ENCODE measurements at places on chromosomes 3 and 15.

DNA sequence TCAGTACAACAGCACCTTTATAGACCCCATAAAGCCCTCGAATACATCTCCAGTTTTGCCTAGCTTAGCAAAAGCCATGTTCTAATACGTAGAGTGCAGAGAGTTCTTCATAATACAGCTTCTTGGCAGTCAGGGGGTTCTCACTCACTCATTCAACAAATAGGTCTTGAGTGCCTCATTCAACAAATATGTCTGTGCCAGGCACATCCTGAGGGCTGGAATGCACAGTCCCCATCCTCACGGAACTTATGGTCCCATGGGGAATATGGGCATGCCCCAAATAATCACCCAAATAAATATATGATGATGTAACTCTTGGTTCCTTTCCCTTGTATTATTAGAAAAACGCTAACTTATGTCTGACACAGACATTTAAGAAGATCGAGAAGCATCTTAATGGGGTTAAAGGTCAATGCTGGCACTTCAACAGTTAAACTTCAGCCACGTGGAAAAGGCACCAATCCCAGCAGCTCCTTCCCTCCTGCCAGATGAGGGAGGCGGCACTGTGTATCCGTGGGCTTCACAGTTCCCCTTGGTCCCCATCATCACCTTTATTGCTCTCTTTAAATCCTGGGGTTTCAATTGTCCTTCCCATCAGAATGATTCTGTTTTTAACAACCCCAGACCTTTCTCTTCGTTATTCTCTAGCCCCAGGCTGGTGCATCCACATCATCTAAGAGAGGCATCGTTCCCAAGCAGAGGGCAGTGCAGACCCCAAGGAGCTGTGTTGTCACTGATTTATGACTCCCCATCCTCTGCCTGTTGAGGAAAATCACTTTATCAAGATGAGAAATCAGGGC is 18.9 kb upstream of the SEMA5B start:
- no peak for DNase-seq

DNA sequence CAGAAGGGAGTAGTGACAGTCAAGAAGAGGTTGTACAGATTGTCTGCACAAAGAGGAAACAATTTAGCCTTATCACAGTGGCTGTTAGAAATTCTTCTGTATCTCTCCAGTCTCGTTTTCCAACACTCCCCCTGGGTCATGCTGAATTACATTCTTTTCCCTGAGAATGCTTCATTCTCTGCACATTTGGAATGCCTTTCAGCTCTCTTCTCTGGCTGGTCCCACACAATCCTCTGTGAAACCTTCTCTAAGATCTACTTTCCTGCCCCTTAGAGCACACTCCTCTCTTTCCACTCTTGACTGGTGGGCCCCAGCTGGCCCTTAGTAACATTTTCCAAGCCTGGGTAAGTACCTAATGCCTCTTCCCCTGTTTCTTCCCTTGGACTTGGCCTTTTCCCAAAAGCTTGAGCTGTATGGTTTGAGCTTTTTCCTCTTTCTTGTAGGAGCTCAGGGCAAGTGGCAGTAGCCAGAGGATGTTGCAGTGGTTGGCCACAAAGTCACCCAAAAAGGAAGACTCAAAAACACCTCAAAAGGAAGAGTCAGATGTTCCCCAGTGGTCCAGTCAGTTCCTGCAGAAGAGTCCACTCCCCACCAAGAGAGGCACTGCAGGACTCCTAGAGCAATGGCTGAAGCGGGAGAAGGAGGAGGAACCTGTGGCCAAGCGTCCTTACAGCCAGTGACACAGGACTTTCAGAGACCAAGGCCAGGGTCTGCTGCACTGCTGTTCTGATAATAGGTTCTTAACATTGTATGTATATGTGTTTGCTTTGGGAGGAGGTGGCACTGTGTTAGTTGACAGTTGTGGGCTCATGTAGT is 25.7 kb downstream of the HMCES start:
- no peak for DNase-seq

GRCh38 chr15:99509686-99510461 is 55.9 kb upstream of the MEF2A start:
- DNase-seq = no peak

DNA sequence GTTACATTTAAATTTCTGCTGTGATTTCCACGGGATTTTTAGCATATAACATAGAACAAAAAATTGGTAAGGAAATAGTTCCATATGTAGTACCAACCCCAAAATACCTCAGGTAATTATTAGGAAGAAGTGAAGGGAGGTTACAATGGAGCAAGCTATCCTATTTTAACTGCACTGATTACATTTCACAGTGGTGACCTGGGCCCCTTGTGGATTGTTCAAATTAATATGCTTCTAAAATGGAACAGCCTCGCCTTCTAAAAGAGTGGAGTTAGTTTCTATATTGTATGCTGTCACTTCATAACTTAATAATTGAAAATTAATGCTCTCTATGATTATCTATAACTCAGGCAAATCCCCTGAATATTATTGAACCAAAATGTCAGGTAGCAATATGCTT is 651.7 kb upstream of the GBE1 start:
- no peak for DNase-seq

GRCh38 chr15:86555098-86555497 is 475.4 kb downstream of the AGBL1 start:
- DNase-seq = no peak

DNA sequence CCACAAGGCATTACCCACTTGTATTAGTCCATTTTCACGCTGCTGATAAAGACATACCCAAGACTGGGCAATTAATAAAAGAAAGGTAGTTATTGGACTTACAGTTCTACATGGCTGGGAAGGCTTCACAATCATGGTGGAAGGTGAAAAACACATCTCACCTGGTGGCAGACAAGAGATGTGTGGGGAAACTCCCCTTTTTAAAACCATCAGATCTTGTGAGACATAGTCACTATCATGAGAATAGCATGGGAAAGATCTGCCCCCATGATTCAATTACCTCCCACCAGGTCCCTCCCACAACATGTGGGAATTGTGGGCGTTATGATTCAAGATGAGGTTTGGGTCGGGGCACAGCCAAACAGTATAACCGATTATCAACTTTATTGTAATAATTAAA is 17.0 kb upstream of the CMC1 start:
- no peak for DNase-seq

GRCh38 chr15:73584699-73585420 is 48.3 kb downstream of the NPTN start:
- DNase-seq = no peak

DNA sequence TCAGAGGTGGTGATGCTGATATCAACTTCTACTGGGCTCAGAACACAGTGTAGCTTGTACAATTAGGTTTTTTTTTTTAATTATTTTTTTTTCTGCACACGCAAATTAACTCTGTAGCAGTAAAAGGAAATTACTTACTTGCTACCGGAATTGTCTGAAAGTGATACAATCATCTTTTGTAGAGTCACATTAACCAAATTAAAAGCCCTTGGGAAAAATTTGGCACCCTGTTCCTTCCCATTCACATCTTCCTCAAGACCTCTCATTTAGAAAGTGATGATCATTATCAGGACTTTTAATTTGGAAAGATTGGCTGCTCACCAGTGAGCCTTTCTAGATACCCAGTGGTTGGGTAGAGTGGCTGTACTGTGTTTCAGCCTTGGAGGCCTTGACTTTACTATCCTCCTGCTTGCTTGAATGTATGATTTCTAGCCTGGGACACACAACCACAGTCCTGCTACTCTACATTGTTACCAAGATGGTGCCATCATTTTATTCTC is 158.3 kb downstream of the ECT2 start:
- no peak for DNase-seq

DNA sequence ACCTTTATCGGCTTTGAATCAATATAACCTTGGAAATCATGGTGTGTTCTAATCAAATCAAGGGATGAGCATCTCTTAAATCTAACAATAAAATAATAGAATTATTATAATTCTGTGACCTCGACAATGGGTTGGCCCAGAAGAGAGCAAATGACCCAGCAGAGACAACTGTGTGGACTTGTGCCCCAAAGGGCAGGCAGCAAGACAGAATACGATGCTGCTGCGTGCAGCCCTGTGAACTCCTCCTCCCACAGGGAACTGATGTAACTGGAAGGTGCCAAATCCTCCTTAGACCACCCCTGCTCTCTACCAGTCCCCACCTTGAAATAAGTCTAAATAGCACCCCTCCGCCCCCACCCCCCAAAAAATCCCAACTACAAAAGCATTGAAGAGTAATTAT is 50.7 kb upstream of the ACAN start:
- DNase-seq = no peak

GRCh38 chr3:171797265-171797679 is 13.0 kb downstream of the PLD1 start:
- no peak for DNase-seq

- no peak for DNase-seq
Measured at GRCh38 chr15:71279757-71280141, 164.5 kb downstream of the THSD4 start.

DNA sequence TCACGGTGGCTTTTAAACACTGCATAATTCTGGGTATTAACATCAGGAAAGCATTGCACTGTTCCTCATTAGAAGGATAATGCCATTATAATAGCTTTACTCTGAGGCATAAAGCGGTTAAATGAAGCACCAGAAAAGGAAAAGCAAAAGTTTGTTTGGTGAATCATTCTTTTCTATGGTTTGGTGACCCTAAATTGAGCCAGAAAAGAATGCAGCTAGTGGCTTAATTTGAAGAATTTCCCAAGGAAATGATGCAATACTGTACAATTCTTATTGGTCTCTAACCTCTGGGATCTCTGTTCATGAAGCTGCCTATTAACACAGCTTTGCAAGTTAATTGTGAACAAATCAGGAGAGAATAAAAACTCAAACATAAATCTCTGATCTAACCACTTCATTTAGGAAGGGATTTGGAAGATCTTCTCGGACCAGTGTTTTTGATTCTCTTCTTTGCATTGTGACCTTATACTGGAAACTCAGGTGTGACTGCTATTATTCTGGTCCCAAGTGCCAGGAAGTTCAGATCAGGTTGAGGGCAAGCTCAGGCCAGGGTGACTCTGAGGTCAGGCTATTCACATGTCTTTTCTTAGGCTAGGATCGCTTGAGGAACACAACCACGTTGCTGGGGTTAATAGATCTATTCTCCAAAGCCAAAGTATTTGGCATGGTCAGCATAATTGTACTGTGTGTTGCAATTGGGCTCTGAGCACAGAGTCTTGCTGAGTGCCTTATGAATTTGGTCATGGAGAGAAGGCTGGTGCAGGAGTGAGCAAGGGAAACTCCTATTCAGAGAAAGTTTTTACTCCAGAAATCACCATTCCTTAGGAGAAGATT is 11.3 kb upstream of the DLG1 start:
- peak; percentile 77 for DNase-seq

GRCh38 chr3:33858131-33858530 is 59.7 kb downstream of the PDCD6IP start:
- peak; percentile 36 for DNase-seq

- no peak for DNase-seq
Measured at GRCh38 chr15:87268675-87269074, 987.9 kb downstream of the NTRK3 start.

DNA sequence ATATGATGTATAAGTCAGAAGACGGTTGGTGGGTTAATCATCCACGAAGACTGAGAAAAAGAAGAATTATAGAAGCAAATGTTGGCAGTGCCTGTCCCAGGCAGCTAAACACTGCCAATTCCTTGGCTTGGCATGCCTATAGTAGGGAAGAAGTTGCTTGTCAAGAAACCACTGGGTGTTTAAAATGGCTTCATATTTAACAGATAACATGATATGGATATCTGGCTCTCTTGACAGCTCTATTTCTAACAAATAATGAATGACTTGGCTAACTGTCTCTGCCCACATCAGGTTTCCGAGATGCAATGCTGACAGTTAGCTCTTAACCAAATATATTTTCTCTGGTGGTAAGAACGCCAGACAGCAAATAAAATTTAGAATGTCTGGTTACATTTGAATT is 341.7 kb upstream of the KCNMB2 start:
- no peak for DNase-seq

Measured in foreskin fibroblast (primary cell).